Parietal lobe (tissue), 2 donors: ENCODE measurements at places on chromosomes 6 and 20. TPM values are rescaled to one million over a fixed set of nuclear protein-coding genes. Genes with fewer than 3 reads are reported as not detected.

PAX1 gene
- not detected for total RNA-seq

SDHAF4 gene
- total RNA-seq, result 17.5 TPM

AURKA gene
- 4.4 TPM for total RNA-seq

ESR1 gene
- total RNA-seq, result under 0.01 TPM

BPIFB4 gene
- not detected for total RNA-seq

CCR6 gene
- not detected for total RNA-seq

MAS1 gene
- total RNA-seq, result 0.31 TPM

KCNG1 gene
- total RNA-seq, result 27.5 TPM

NOX3 gene
- not detected for total RNA-seq

UST gene
- total RNA-seq, result 29.4 TPM

EMILIN3 gene
- total RNA-seq, result 3.1 TPM

C20orf202 gene
- 1.3 TPM for total RNA-seq

VSX1 gene
- total RNA-seq, result not detected
